H1 (cell line): ENCODE measurements at places on chromosomes 12 and 14. TPM values are rescaled to one million over a fixed set of nuclear protein-coding genes. Genes with fewer than 3 reads are reported as not detected.

Gene RFLNA
- 6.4 and 8.1 TPM in 2 replicates for total RNA-seq

Gene EML5
- 0.55 and 0.88 TPM in 2 replicates for total RNA-seq

Gene SELPLG
- total RNA-seq: 0.13 TPM in 1 of 2 replicates, not detected in the other

GRCh38 chr12:23659131-23659530, 290.3 kb downstream of the SOX5 start:
- DNase-seq: no peak

Gene AQP2
- not detected in 2 replicates for total RNA-seq
